ENCODE measurements at places on chromosomes 12 and 14. TPM values are rescaled to one million over a fixed set of nuclear protein-coding genes. Genes with fewer than 3 reads are reported as not detected.

IL23A gene
- 0.51 TPM for total RNA-seq

RASSF9 gene
- 5.0 TPM for total RNA-seq

ANKS1B gene
- total RNA-seq = 7.5 TPM

DNA sequence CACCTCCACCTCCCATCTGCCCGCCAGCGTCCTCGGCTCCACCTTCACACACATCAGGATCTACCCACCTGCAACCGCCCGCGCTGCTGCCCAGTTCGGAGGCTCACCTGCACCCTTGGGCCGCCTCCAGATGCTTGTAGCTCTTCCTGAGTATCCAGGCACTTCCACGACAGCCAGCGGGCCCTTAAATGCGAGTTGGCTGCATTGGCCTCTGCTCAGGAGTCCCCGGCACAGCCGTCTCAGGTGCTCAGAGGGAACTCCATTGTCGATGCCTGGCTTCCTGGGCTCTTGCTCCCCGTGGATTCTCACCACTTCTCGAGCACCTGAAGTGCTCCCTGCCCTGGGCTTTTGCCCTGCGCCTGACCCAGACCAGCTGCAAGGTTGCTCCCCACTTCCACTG, 21.9 kb upstream of the CDCA4 start:
- H3K4me1 ChIP-seq = peaks cover 9% of the 10 kb centered on the region
- no peaks in the 10 kb centered on the region for H3K36me3 ChIP-seq
- H3K27ac ChIP-seq = no peak overlapping the region
- H3K27me3 ChIP-seq = peaks cover 20% of the 10 kb centered on the region
- DNase-seq = no peak

- peaks cover 3% of the 10 kb centered on the region for H3K36me3 ChIP-seq
- H3K4me1 ChIP-seq = peaks cover 22% of the 10 kb centered on the region
- no peak overlapping the region for H3K4me3 ChIP-seq
- no peak for DNase-seq
Observed at GRCh38 chr12:87140262-87140661, 884.1 kb upstream of the MGAT4C start.

GRCh38 chr12:115823635-115824034, 453.9 kb downstream of the MED13L start:
- no peaks in the 10 kb centered on the region for H3K27me3 ChIP-seq
- H3K4me3 ChIP-seq = no peak overlapping the region
- H3K4me1 ChIP-seq = peaks cover 8% of the 10 kb centered on the region

DNA sequence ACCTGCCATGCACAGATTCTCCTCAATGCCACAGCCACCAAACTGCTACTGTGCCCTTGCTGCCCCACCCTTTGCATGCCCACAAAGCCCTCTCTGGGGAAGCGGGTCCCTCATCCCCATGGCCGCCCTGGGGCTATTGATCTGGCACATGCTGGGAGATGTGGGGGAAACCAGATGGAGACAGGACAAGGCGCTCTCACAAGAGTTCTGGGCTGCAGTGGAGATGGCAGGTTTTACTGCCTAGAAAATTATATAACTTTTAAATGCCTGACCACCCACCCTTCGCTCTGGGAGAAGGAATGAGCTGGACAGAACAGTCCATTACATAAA, 10.6 kb upstream of the PIP4K2C start:
- no peak overlapping the region for H3K4me3 ChIP-seq
- no peak for DNase-seq
- no peaks in the 10 kb centered on the region for H3K4me1 ChIP-seq
- peaks cover 64% of the 10 kb centered on the region for H3K27me3 ChIP-seq

- peaks cover 11% of the 10 kb centered on the region for H3K4me1 ChIP-seq
- no peak overlapping the region for H3K4me3 ChIP-seq
- peaks cover 4% of the 10 kb centered on the region for H3K36me3 ChIP-seq
- no peak for DNase-seq
Observed at GRCh38 chr12:49352351-49352750, 5.7 kb downstream of the DNAJC22 start.

TTC5 gene
- 30.0 TPM for total RNA-seq

MYF5 gene
- not detected for total RNA-seq

DNA sequence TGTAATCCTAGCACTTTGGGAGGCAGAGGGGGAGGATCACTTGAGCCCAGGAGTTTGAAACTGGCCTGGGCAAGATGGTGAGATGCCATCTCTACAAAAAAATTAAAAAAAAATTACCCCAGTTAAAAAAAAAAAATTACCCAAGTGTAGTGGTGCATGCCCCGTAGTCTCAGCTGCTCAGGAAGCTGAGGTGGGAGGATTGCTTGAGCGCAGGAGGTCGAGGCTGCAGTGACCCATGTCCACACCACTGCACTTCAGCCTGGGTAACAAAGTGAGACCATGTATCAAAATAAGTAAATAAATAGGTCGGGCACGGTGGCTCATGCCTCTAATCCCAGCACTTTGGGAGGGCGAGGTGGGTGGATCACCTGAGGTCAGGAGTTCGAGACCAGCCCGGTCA, 128.8 kb downstream of the VRK1 start:
- no peak for DNase-seq
- H3K4me1 ChIP-seq = no peaks in the 10 kb centered on the region
- no peak overlapping the region for H3K4me3 ChIP-seq
- peaks cover 1% of the 10 kb centered on the region for H3K27me3 ChIP-seq
- H3K27ac ChIP-seq = no peak overlapping the region
- H3K36me3 ChIP-seq = peaks cover 2% of the 10 kb centered on the region

- no peak for DNase-seq
- H3K27ac ChIP-seq = no peak overlapping the region
- H3K4me1 ChIP-seq = peaks cover 15% of the 10 kb centered on the region
- peaks cover 16% of the 10 kb centered on the region for H3K27me3 ChIP-seq
- no peaks in the 10 kb centered on the region for H3K36me3 ChIP-seq
Observed at GRCh38 chr12:49893753-49894750, 9.6 kb downstream of the FAIM2 start.

GRCh38 chr12:101830367-101831325, at the start of gene GNPTAB:
Gene GNPTAB, minus strand, starts transcription at chr12:101830959. Its CDS starts 284 bp downstream, at chr12:101830675.
- DNase-seq = peak; percentile 98
- H3K27ac ChIP-seq = peak within 1 kb of the TSS; percentile 90
- H3K4me3 ChIP-seq = peak within 1 kb of the TSS; percentile 98
- H3K27me3 ChIP-seq = no peaks in the 10 kb centered on the region
- H3K4me1 ChIP-seq = peaks cover 8% of the 10 kb centered on the region

PLD4 gene
- 0.58 TPM for total RNA-seq

TOX4 gene
- 61.1 TPM for total RNA-seq

DNA sequence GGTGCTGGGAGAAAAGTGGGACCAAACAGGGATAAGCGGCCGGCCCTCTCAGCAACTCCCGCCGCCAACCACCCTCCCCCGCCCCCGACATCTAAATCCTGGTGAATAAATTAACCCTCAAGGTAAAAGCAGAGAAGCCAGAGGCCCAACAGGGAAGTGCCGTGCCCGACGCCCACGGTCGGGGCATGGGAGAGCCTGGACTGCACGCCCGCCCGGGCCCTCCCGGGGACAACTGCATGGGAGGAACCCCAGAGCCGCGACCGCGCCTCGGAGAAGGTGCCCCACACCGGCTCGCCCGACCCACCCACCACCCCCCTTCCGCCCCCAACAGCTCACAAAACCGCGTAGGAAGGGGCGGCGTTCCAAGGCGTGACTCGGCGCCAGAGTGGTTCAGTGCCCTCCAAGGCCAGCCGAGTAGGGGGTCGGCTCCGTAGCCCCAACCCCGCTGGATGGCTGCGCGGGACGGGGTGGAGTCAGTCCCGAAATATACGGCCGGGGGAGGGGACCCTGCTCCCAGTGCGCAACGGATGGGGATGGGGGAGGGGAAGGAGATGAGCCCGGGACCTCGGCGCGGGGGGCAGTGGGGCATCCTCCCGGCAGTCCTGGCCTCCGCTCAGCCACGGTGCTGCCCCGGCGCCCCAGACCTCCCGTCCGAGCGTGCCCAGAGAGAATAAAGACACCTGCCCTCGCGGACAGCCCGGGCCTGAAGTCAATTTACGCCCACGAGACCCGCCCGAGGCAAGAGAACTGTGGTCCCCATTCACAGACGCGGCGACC, 732 bp downstream of the SLC25A29 start:
- peaks cover 23% of the 10 kb centered on the region for H3K4me1 ChIP-seq
- DNase-seq = peak; percentile 50
- H3K27me3 ChIP-seq = no peaks in the 10 kb centered on the region

DNA sequence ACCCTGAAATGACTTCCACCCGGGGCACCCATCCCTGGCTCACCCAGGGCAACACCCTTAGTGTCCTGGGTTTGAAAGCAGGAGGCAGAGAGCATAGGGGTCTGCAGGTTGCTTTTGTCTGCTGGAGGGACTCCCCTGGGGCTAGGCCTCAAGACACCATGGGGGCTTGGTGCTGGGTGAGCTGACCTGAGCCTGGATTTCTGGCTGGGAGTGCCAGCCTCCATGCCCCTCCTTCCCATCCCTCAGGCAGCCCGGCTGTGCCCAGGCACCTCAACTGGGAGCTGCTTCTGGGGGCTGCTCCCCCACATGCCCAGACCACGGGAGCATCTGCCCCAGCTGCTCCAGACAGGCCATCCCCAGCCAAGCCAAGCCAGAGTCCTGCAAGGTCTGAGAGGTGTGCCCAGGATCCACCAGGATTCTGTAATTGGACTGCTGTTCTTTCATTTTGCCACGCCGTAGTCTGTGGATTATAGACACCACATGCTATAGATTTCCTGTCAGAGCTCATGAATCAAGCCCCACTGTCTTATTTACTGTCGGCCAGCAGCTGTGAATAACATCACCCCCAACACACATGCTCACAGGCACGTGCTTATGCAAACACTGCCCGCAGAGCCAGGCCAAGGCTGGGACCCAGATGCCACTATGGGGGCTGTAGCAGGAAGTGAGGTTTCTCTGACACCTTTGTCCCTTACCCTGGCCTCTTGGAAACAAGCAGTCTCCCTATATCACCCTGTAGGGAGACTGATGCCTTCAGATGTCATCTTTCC, 29.4 kb upstream of the ESRRB start:
- H3K4me3 ChIP-seq = no peak overlapping the region
- H3K27me3 ChIP-seq = peaks cover 61% of the 10 kb centered on the region
- no peak for DNase-seq
- H3K4me1 ChIP-seq = peaks cover 5% of the 10 kb centered on the region
- no peak overlapping the region for H3K27ac ChIP-seq

DNA sequence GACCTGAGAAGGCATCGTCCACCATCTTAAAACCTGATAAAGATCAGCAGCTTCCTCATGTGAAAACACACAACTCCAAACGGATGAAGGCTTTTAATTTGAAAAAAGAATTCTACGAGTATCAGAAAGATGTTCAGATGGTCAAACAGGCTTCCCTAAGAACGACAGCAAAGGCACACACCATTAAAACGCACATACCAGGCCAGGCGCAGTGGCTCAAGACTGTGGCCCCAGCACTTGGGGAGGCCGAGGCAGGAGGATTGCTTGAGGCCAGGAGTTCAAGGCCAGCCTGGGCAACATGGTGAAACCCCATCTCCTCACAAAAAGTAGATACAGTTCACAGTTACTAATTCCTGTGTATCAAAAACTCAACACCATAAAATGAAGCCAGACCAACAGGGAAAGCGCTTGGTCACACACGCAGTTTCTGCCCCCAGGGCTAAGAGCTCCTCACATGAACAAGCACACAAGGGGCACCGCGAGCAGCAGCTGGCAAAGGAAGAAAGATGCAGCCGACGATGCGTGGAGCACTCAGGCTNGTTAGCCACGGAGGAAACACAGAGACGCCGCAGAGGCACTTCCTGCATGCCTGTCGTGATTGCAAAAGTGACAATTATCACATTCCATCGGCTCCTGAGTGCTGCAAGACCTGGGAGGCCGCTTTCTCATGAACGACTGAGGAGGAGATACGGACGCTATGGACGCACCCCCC, 78.0 kb downstream of the NOC4L start:
- no peaks in the 10 kb centered on the region for H3K36me3 ChIP-seq
- peaks cover 4% of the 10 kb centered on the region for H3K4me1 ChIP-seq
- DNase-seq = no peak
- no peak overlapping the region for H3K27ac ChIP-seq
- peaks cover 35% of the 10 kb centered on the region for H3K27me3 ChIP-seq

LRRC9 gene
- 0.34 TPM for total RNA-seq

- no peak overlapping the region for H3K27ac ChIP-seq
- no peaks in the 10 kb centered on the region for H3K27me3 ChIP-seq
- no peaks in the 10 kb centered on the region for H3K36me3 ChIP-seq
- H3K4me3 ChIP-seq = no peak overlapping the region
- DNase-seq = no peak
- peaks cover 17% of the 10 kb centered on the region for H3K4me1 ChIP-seq
Observed at GRCh38 chr12:123095078-123095881, 55.6 kb downstream of the PITPNM2 start.

IGF1 gene
- total RNA-seq = 66.9 TPM

- H3K36me3 ChIP-seq = no peaks in the 10 kb centered on the region
- H3K4me1 ChIP-seq = no peaks in the 10 kb centered on the region
- H3K27ac ChIP-seq = no peak overlapping the region
- H3K27me3 ChIP-seq = peaks cover 41% of the 10 kb centered on the region
Observed at GRCh38 chr14:36022765-36023410, 153.6 kb downstream of the PTCSC3 start.

DNA sequence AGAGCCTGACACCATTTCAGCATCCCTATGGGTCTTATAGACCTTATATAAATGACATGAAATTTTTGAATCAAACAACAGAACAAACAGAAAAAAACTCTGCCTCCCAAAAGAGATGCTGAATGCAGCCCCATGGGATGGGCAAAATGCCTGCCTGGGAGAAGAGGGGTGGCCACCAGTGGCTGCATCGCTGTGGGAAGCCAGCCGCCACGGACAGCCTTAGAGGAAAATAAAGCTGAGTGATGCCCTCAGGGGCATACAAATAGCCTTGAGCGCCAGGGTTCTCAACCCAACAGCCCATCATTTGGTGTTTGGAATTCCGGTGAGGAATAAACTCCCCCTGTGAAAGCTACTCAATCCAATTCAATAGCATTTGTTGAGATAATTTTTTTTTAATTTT, 22.9 kb downstream of the SYNE3 start:
- H3K27me3 ChIP-seq = peaks cover 4% of the 10 kb centered on the region
- no peaks in the 10 kb centered on the region for H3K36me3 ChIP-seq
- H3K27ac ChIP-seq = no peak overlapping the region
- DNase-seq = no peak
- no peak overlapping the region for H3K4me3 ChIP-seq

GRCh38 chr14:34180434-34180833, 229.6 kb upstream of the EGLN3 start:
- H3K27ac ChIP-seq = no peak overlapping the region
- H3K36me3 ChIP-seq = no peaks in the 10 kb centered on the region

SLC25A47 gene
- not detected for total RNA-seq

DNA sequence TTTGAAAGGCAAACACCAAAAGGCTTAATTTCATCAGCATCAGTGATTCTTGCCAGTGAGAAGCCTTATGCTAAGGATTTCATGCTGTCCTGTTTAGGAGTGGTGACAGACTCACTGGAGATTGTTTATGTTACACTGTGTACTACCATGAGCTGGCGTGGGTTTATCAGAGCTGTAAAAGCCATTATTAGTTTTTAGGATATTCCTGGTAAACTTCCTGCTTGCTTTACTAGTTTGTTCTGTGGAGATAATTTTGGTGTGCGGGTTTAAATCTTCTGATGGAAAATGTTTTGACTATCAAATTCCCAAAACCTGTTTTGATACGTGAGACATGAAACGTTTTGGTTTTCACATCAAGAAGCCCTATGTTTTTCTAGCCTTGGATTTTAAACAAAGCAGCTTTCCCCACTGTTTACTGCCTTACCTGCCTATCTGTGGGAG, 15.2 kb downstream of the PPFIBP1 start:
- no peak for DNase-seq
- H3K4me1 ChIP-seq = peaks cover 15% of the 10 kb centered on the region
- peaks cover 19% of the 10 kb centered on the region for H3K36me3 ChIP-seq

PELI2 gene
- total RNA-seq = 6.7 TPM

All from mesothelial cell of epicardium (in vitro differentiated cells).